ENCODE measurements at places on chromosomes 16 and 17. TPM values are rescaled to one million over a fixed set of nuclear protein-coding genes. Genes with fewer than 3 reads are reported as not detected.

DNA sequence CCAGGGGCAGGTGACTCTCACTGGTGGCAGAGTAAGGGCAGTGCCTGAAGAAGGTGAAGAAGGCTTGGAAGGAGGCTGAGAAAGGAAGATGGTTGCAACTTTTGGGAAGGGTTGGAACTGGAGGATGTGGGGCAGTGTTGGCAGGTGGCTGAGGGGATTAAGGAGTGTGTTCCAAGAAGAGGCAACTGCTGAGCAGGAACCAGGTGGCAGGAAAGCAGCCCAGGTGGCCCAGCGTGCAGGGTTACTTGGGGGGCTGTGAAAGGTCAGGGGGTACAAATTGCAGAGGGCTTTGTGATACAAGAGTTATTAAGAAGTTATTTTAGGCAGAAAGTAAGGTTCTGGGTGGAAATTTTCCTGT is 28.6 kb downstream of the WSCD1 start:
- DNase-seq: no peak

DNA sequence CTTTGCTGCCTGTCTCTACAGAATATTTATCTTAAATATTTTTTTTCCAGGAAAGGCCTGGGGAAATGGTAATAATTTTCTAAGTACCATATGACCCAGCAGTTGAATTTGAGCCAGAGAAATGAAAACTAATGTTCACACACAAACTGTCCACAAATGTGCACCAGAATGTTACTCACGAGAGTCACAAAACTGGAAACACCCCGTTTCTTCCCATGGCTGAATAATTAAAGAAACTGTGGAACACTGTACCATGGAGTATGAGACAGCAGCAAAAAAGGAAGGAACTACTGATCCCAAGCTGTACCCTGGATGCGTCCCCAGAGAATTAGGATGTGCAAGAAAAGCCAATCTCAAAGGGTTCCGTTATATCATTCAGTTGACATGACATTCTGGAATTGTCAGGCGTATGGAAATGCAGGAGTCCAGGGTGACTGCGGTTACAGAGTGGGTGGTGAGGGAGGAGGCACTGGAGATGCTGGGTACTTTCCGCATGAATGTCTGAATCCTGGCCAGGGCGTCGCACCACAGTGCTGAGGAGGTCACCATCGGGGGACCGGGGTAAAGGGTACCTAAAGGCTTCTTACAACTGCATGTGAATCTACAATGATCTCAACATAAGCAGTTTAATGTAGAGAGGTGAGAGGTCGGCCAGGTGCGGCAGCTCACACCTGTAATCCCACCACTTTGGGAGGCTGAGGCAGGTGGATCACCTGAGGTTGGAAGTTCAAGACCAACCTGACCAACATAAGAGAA is 34.5 kb downstream of the USP22 start:
- DNase-seq: no peak

DNA sequence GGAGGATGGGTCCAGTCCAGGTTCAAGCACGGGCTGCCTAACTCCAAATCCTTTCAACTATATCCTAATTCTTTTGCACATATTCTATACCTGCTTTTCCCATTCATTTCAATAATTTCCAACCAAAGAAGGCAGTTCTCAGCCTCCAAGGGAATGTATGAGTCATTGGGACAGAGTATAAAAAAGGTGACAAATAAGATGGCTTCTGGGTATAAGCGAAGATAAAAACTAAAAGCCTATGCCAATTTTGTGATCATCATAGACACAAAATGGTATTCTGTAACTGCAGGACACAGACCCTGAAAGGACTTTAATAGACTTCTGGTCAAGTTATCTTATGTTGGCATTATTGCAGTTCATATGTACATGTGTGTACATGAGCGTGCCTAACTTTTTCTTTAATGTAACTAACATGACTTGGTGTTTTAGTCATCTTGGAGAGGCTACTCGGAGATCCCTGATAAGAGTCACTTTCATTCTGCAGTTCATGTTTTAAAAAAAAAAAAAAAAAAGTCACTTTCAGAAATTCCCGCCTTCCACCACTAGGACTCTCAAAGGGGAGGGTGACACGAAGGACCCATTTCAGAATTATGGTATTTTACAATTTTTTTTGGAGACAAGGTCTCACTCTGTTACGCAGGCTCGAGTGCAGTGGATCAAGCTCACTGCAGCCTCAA is 17.3 kb downstream of the COG1 start:
- no peak for DNase-seq

- no peak for DNase-seq
These were observed 6.7 kb downstream of the NEK8 start for GRCh38 chr17:28735242-28735722.

DNA sequence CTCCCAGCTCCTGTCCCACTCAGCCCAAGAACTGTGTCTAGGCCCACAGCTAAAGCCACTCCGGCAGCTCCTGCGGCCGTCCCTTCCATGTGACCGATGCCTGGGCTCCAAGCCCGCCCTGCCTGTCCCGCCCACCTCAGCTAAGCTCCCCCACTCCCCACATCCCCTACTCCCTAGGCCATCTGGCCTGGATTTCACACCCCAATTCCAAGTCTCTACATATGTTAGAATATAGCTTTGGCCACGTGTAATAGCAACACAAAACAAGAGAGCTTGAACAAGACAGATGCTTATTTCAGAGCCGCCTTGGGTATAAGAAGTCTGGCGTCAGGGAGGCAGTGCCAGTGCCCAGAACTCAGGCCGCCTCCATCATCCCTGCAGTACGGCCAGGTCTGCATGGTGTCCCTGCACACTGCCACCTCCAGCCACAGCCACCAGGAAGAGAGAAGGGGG is 30.0 kb upstream of the USP22 start:
- no peak for DNase-seq

GRCh38 chr17:16108386-16108785 is 106.9 kb downstream of the NCOR1 start:
- DNase-seq: no peak

ACAP1 gene
- total RNA-seq: 309 TPM

DNA sequence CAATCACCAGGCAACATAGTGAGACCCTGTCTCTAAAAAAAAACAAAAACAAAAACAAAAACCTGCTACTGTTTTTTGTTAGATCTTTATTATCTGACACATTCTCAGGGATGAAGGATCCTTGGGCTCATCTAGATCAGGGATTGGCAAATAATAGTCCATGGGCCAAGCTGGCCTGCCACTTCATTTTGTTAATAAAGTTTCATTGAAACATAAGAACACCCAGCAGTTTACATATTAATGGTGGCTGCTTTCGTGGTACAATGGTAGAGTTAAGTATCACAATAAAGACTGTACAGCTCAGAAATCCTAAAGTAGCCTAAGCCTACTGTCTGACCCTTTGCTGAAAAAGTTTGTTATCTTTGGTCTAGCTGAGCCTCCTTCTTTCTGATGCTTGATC is 32.9 kb upstream of the CLEC18A start:
- no peak for DNase-seq

GRCh38 chr17:74579900-74580299 is 12.2 kb downstream of the CD300LD start:
- DNase-seq: no peak

PERCC1 gene
- not detected for total RNA-seq

- no peak for DNase-seq
These were observed 11.3 kb downstream of the FKBP10 start for GRCh38 chr17:41824086-41824485.

GRCh38 chr17:62692721-62693431 is 65.4 kb downstream of the MRC2 start:
- peak; percentile 20 for DNase-seq

GRCh38 chr16:35733971-35734702 is 2274.7 kb downstream of the TP53TG3F start:
- DNase-seq: no peak

FSCN2 gene
- total RNA-seq: not detected

DNA sequence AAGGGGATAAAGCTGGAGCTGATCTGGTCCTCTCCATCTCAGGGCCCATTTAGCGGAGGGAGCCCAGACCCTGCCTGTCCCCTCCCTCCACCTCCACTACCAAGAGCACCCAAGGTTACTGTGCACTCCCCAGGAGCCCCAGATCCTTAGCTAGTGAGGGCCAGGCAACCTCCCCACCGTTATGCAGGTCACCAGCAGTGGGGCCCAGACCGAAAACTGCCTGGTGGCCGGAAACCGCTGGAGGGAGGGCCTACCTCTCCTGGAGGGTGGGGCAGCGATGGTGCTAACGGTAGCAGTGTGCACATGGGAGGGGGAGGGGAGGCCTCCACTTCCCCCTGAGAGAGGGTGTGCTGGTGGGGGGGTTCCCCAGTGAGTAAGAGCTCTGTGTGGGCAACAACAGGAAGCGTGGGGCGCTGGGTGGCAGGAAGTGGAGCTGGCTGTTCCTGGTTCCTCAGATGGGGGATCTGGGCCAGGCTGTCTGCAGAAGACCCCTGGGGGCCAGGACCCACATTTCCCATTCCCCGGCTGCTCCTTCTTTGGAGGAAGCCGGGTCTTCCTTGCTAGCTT is 4.4 kb downstream of the FMNL1 start:
- DNase-seq: peak; percentile 99

GRCh38 chr16:3737181-3737580 is 19.9 kb upstream of the TRAP1 start:
- DNase-seq: no peak

PDPK1 gene
- 33.9 TPM for total RNA-seq

- no peak for DNase-seq
These were observed 146.3 kb upstream of the TBX2 start for GRCh38 chr17:61253362-61253761.

DNA sequence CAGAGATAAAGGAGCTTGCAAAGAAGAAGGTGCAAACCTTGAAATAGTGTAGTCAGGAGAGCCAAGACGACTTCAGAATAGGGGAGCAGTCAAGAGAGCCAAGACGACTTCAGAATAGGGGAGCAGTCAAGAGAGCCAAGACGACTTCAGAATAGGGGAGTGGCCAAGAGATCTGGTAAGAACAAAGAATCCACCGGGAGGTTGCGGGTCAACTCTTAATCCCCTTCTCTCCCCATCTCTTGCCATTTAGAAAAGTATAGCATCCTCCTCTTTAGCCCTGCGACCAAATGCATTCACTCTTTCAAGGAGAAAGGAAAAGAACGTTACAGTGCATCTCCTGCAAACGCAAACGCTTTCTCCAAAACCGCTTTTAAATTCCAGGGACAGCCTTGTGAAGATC is 713 bp downstream of the KNOP1 start:
- no peak for DNase-seq

Data from activated CD8-positive, alpha-beta T cell treated with anti-CD3 and anti-CD28 coated beads for 36 hours (primary cell).